Femur (tissue), 1 donor: ENCODE measurements at places on chromosomes 1 and 21.
A peak's percentile ranks its signal among the peaks of the same experiment; 100 is the strongest.

- peak; percentile 88 for DNase-seq
Measured at GRCh38 chr1:205631010-205631767, 622 bp downstream of the ELK4 start.

DNA sequence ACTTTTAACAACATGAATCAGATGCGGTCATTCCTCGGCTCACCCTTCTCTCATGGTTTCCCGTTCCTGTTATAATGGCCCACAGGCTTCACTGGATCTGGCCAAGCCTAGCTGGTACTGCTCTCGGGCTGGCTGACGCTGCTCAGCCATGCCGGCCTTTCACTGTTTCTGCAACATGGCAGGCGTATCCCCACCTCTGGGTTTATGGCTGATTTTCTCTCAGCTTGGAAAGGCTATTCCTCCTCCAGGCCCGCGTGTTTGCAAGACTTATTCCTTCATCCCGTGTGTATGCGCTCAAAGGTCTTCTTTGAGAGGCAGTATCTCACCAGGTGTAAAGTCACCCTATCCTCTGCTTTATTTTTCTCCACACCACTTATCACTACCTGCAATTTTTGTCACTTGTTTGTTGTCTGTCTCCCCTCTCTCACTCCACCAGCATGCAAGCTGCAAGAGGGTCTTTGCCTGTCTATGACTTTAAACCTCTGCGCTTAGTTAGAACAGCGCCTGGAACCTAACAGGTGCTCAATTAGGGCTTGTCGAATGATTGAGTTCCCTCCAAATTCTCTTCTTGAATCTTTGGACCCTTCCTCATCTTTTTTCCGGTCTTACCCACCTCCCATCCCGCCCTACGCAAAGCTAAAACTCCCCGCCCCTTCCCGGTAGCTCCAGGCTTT lies 491 bp upstream of the RAP1A start:
- DNase-seq = no peak

DNA sequence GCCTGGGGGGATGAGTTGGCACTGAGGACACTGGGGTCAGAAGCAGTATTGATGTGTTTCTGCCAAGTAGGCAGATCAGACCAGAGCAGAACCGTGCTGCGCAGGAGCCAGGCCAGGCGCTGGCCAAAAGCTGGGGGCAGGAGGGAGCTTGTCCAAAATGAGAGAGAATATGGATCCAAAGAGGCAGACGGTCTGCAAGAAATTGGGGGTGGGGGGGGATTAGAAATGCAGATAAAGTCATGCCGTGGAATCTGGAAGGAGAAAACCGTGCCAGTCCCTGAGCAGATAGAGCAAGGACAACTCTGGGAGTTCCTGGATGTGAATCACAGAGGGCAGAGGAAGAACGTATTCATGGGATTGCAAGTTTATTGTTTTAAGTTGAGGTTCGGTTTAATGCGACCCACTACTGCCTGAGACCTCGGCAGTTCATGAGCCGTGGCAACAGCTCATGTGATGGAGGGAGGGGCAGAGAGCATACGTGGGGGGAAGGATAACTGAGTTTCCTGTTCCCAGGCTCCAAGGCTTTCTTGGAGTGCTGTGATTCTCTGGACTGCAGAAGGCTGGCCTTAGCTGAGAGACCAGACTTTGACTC lies 224.0 kb downstream of the FGGY start:
- peak; percentile 52 for DNase-seq

- no peak for DNase-seq
Measured at GRCh38 chr1:232704694-232705680, 75.1 kb upstream of the SIPA1L2 start.

DNA sequence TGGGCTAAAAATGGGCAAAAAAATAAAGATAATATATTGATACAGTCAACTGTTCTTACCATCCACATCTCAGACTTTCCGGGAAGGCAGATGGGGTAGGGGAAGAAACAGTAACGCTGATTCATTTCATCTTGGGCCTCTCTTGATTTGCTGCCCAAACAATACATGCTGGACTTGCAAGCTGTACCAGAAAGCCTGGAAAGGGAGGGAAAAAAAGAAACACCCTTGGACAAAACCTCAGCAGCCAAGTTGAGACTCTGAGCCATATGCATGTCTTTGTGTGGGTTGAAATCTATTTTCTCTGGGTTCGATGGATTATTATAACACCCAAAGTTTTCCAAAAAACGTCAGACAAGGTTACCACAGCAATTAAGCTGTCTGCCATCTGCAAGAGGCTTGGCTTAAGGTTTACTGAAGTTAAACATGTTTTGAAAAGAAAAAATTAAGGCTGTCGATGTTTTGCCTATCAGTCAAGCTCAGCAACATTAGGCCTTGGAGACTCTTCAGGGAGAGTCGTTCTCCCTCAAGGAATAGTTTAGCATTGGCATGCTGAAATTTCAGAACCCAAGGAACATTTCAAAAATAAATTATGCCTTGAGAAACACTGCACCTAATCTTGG lies 71.2 kb downstream of the PSMG1 start:
- peak; percentile 61 for DNase-seq

DNA sequence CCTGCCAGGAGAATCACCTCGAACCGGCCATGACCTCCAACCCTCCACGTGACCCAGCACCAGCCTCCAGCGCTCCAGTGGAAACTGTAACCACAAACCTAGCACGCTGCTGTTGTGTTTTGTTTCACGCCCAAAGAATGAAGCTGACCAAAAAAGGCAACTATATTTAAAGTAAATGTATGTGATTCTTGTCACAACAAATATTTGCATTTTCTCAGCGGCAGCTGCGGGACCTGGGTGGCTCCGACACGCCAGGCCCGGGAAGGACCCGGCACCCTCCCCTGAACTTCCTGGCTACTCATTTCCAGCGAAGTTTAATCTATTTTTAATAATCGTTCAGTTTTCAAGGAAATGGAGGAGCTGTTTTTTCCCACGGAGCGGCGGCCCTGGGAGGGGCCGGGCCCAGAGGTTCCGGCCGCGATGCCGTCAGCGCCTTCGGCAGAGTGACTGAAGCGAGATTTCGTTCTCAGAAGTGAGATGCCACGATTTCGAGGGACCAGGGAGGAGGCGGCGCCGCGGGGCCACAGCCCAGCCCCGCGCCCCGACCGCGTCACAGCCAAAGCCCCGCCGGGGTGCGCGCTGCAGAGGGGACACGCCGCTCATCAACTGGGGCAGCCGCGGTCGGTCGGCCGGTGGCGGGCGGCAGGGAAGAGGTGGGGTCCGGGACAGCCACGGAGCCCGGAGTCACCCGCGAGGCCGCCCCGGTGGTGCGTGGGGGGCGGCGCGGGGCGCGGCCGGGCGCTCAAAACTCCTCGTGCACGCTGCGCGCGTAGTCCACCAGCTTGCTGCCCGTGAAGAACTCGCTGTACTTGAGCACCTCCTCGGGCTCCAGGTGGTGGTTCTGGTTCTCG lies 3.0 kb upstream of the TNFRSF4 start:
- no peak for DNase-seq

GRCh38 chr1:233240829-233241682 lies 54.5 kb downstream of the PCNX2 start:
- peak; percentile 77 for DNase-seq

DNA sequence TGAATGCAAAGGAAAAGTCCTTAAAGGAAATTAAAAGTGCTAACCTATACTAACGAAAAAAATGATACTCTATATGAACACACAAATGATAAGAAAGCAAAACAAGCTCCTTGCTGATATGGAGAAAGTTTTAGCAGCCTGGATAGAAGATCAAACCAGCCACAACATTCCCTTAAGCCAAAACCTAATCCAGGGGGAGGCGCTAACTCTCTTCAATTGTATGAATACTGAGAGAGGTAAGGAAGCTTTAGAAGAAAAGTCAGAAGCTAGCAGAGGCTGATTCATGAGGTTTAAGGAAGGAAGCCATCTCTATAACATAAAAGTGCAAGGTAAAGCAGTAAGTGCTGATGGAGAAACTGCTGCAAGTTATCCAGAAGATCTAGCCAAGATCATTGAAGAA lies 3.4 kb downstream of the KRTAP23-1 start:
- DNase-seq = no peak

GRCh38 chr21:30305136-30305535 lies 15.0 kb downstream of the KRTAP26-1 start:
- DNase-seq = no peak

DNA sequence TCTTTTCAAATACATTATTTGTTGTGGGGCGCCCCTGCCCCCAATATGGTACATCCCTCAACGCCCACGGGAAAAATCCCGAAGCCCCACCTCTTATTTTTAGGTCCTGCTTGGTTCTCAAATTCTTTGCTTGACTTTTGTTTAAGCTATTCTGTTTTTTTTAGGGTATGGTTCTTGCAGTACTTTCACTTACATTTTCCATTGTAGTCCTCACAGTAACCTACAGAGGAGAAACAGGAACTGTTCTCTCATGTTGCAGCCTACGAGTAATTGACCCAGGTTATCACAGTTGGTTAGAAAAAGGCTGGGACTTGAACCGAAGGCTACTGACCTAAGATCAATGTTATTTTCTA lies 697 bp upstream of the C21orf91 start:
- DNase-seq = no peak

- peak; percentile 81 for DNase-seq
Measured at GRCh38 chr1:19704247-19705113, 39.8 kb downstream of the HTR6 start.

DNA sequence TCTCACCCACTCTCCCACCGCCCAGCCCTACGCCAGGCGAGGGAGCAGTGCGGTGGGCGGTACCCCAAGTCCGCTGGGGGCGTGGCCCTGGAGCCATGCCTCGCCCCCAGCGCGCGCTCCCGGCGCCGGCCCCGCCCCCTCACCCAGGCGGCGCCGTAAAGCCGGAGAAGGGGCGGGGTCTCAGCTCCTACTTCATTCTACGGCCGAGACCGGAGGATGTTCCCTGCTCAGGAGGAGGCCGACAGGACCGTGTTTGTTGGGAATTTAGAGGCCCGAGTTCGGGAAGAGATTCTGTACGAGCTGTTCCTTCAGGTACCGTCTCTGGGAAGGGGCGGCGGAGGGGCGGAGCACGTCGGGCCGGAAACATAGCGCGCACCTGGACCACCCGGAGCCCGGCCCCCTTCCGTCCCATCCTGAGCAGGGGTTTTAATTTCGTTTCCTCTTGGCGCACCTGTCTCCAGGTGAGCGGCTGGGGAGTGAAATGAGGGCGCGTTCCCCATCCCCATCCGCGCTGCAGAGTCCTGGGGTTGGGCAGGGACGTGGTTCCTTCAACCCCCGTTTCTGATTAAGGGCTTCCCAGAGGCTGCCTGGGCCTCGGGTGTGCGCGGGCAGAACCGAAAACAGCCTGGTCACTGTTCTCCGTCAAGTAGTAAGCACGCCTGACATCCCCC lies at the start of gene RBM11:
Gene RBM11, plus strand, starts transcription at position 187 of the 671 bp plus-strand sequence. Its CDS starts 30 bp downstream, at position 217.
- peak; percentile 63 for DNase-seq

DNA sequence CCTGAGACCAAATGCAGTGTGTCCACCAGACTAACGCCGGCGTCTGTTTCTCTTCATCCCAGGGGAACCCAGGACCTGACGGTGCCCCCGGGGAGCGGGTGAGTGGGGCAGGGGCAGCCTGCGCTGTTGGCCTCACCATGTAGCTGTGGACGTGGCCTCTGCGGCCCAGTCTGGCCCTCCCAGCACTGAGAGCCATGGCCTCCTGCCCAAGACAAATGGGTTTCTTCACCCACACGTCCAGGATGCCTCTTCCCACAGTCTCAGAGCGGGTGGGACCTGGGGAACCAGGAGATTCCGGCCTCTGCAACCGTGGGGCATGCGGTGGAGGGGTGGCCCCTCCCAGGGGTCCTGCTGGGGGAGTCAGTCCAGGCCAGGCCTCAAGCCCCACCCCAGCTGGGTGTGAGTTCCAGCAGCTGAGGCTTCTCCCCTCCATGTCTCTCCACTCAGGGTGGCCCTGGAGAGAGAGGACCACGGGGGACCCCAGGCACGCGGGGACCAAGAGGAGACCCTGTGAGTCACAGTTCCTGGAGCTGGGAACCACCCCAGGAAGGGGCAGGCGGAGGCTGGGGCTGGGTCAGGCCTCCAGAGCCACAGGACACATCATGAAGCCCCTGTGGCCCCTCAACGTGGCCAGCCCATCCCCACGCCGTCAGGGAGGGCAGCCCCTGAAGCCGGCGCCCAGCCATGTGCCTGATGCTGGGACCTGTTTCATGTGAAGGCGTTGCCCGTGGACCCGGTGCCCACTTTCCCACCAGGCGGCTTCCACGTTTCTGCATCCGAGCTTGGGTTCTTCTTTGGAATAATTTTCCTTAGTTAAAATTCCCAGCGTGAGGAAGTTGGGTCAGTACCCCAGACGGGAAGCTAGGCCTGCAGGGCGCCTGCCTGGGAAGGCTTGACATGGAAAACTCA lies 11.0 kb downstream of the COL6A1 start:
- peak; percentile 19 for DNase-seq

GRCh38 chr1:236774926-236775325 lies 20.2 kb upstream of the MTR start:
- DNase-seq = no peak
